ENCODE measurements at places on chromosomes 5 and 9. TPM values are rescaled to one million over a fixed set of nuclear protein-coding genes. Genes with fewer than 3 reads are reported as not detected.

Gene CEL
- total RNA-seq: 1.6 TPM

Gene TEX48
- not detected for total RNA-seq

Gene FRMPD1
- 0.15 TPM for total RNA-seq

Gene OR1J2
- total RNA-seq: not detected

Gene GPR151
- total RNA-seq: not detected

Gene OSMR
- not detected for total RNA-seq

Gene ARID3C
- 0.27 TPM for total RNA-seq

Gene SLC34A1
- not detected for total RNA-seq

Gene BAAT
- total RNA-seq: not detected

Gene PCDHGA2
- total RNA-seq: 0.95 TPM

Gene TIMD4
- 0.18 TPM for total RNA-seq

Gene SURF6
- total RNA-seq: 33.6 TPM
